Posterior cingulate gyrus (tissue), 11 donors: ENCODE measurements at places on chromosomes 4 and X.

DNA sequence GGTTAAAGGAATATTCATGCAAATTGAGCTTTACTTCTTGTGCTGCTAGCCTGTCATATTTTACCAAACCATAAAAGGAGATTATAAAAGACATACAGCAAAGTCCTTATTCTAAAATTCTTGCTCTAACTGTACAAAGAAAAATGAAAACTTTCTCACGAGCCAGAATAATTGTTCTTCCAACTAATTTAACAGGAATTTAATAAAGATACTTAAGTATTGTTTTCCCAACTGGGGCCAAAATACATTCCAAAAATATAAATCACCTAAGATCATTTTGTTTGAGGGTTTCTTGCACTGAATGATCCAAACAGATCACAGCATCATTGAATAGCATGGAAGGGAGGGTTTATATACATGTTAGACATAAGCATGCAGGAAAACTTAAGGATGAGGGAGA, 127.1 kb upstream of the PCDH18 start:
- DNase-seq: no peak

GRCh38 chrX:21412883-21413282, 38.7 kb downstream of the CNKSR2 start:
- no peak for DNase-seq

GRCh38 chr4:101421386-101421785, 74.1 kb upstream of the PPP3CA start:
- no peak for DNase-seq

DNA sequence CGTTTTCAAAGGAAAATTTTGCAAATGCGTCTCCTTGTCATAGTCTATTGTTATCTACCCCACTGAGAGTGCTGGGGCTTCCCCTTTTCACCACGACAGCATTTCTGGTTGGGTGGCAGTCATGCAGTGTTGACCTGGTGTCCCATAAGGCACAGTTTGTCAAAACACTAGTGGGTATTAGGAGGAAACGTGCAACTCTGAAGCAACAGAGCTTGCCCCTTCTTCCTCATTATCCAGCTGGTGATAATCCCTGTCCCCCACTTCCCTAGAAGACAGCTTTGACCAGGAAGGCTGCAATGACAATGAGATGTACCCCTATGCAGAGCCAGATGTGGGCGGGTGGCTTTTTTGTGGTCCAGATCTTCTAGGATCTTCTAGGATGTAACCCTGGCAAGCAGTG, 1.8 kb downstream of the TBC1D1 start:
- DNase-seq: no peak

DNA sequence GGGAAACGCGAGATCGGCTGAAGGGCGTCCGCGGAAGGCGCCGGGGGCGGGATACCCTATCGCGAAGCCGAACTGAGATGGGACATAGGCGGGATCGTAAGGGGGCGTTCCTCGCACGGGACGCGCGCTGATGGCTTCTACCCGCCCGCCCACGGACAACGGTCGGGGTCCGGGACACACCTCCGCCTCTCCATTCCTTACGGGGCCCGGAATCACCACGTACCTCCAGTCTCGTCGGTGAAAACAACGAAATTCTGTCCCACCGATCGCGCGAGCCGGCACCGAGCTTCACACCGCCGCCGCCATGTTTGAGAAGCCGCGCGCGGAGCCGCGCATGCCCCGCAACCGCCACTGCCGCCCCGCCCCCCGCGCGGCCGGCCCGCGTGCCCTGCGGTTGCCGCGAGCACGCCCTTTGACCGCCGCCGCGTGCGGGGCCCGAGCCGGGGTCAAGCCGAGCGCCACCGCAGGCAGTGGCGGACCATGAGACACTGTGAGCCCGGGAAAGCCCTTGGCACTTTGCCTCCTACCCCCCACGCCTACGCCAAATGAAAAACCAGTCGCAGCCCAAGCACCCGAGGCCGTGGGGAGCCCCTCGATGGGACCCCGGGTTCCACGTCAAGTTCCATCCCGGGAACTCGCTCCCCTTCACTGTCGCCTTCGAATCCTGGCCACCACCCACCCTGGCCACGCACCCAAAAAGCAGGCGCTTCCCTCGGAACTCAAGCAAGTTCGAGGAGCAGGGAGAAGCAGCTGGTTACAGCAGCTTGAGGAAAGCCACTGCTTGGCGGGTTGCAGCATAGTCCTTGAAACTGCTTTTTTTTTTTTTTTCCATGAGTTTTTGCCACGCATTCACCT, at the start of gene SCML2:
TSS of gene SCML2 (minus strand) at position 320 of the 855 bp plus-strand sequence. CDS start 20,617 bp downstream, outside the sequence.
- peak; percentile 32 for DNase-seq

- DNase-seq: peak; percentile 31
These were observed 3.9 kb upstream of the TRIM60 start for GRCh38 chr4:165027762-165028402.

DNA sequence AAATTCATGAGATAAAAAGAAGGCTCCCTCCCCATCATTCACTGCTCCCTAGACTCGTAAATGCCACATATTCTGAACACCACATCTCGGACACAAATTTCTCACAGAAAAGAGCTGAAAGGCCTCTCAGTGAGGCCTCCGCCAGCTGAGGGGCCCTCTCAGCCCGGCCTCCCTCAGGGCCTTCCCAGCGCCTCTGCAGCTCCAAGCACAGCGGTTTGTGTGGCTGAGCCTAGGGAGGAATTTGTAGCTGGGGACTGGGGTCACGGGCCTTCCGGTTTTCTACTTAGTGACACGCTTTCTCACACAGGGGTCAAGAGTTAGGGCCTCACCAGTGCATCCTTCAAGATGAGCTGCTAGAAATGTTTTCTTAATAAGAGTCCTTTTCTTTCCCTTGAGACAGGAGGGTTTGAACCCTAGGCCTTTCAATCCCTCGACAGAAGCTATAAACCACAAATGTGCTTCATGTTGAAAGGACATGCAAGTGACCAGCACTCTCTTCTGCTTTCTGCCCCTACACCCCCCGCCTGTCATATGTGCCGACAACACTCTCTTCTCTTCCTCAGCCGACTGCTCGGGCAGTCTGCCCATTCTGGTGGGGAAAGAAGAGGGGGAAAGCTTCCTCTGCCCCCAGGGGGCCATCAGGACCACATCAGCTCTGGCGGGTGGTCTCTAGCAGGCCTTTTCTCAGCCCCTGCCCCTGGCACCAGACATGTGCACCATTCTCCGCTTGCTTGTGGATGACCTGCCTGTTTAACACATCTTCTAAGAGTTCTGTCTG, 104.9 kb downstream of the CHIC2 start:
- no peak for DNase-seq

- DNase-seq: no peak
These were observed 58.3 kb downstream of the KCNIP4 start for GRCh38 chr4:21890231-21890630.

DNA sequence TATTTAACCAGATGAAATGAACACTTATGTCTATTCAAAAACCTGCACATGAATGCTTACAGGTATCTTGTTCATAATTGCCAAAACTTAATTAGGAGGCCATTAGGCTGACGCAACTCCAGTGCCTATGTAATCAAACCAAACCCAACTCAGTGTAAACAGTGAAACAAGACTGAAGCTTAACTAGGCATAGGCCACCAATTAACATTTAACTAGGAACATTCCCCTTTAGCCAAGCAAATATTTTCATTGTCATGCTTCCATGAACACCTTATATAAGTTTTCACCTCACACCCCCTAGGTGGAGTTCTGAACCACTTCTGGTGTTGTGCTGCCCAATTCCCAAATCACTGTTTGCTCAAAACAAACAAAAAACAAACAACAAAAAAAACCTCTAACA, 686.0 kb downstream of the STPG2 start:
- no peak for DNase-seq

DNA sequence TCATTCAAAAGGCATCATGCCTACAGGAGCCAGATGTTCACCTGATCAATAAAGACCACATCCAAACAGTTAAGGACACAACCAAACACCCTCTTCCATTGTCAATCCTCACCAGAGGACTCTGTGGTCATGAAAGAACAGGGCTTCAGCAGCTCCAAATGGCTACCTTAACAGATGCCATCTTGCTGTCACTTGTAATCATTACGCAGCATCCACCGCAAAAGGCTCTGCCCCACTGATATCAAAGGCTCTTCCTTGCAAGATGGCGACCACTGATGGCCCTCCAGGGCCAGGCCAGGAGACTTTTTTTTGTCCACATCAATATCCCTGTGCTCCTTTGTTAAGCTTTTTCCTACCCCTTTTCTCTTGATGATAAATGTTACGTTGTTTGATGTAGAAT, 157.4 kb downstream of the DHRSX start:
- no peak for DNase-seq

- no peak for DNase-seq
These were observed 169.1 kb downstream of the GUCY2F start for GRCh38 chrX:109312757-109313156.

DNA sequence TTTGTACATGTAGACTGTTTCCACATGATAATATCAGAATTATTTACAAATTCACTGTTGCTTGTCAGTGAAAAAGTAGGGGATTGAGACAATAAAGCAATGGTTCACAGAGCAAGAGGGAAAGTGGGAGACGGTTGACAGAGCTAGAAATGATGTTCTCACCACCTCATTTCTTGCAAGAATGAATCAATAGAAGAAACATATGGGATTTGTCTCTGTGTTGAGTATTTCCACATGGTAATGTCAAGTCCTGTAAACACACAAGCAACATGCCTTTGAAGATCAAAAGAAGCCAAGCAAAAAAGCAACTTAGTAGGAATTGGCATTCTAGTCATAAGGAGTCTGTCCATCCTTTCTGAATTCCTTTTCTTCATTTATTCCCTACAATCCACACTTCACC, 1806.6 kb upstream of the AGA start:
- no peak for DNase-seq

DNA sequence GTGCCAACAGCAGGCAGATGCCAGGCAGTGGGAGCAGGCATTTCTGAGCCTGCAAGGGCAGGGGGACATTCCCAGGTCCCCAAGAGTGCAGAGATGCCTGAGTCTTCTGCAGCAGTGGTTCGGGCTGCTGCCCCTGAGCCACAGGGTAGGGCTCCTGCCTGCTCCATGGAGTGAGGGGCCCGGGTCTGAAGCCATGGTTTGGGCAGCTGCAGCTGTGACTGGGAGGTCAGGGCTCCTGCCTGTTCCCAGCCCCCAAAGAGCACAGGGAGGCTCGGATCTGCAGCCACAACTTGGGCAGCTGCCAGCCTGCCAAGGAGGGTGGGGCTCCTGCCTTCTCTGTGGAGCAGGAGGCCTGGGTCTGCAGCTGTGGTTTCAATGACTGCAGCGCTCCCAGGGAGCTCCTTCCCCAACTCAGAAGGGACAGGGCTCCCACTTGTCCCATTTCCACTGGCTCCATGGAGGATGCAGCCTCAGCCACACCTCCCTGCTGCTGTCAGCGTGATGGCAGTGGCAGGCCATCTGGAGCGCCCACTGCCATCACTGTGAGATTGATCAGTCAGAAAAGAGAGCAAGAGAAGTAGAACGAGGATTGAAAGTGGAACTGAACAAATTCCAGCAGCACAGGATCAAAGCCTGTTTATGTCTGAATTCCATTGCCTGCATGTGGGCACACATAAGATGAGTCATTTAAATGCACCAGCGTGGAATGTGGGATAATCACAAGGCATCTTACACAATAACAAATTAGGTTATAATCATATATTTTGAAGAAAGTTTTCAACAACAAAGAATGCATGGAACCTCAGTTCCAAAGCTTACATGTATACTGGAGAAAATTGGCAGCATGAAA, 93.1 kb upstream of the CXorf51A start:
- DNase-seq: peak; percentile 8

GRCh38 chr4:109215506-109215905, 87.0 kb downstream of the COL25A1 start:
- no peak for DNase-seq

DNA sequence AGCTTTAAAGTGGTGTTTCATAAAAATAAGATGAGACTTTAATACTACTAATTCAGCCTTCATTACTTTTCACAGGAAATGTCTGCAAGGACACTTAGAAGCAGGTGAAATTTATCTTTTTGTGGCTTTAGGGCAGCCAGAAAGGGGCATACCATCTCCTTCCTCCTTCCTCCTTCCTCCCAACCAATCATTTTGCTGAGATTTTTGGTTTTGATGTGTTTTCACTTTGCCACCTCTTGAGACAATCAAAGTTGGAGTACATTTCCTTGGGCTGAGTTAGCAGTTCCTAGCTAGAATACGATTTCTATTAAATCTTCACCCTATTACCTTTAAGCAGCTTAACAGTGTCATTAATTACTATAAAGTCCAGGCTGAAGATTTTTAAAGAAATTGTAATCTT, 5.1 kb upstream of the NDST3 start:
- no peak for DNase-seq

- no peak for DNase-seq
These were observed 225.6 kb downstream of the ARHGAP10 start for GRCh38 chr4:147957446-147957845.

DNA sequence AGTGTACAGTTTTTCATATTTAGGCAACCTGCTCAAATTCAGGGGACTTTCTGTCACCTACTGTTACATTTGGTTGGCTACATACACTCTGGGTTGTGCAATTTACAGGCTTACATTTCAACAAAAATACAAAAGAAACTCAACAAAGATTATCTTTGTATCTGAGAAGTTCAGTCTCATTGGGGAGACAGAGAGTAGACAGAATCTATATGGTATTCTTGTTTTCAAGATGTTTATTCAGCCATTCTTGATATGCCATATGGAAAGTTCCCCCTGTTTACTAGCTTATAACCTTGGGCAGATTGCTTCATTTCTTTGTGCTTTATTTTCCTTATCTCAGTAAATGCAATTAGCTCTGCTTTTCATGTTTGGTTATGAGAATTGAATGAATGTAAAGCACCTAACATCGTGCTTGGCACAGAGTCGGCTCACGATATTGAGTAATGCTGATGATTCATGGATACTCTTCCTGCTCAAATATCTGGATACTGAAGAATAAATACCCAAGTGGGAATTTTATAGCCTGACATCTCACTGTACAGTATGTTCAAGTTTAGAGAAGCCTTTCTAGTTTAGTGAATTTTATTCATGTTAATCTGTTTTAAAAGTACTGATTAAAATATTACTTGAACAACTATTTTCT, 96.5 kb upstream of the PACRGL start:
- no peak for DNase-seq

GRCh38 chr4:172654457-172654856, 514.2 kb upstream of the GALNT7 start:
- DNase-seq: no peak

DNA sequence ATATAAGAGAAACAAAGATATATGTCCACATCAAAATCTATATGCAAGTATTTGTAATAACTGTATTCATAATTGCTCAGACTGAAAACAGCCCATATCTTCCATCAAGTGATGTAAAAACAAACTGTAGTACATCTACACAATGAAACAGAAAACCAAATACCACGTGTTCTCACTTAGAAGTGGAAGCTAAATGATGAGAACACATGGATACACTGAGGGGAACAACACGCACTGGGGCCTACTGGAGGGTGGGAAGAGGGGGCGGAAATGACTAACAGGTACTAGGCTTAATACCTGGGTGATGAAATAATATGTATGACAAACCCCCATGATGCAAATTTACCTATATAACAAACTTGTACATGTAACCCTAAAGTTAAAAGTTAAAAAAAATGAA, 42.7 kb downstream of the UBA6 start:
- DNase-seq: no peak

- DNase-seq: no peak
These were observed 290.6 kb downstream of the ZNF674 start for GRCh38 chrX:46254641-46255040.

- DNase-seq: no peak
These were observed 3.5 kb upstream of the C4orf17 start for GRCh38 chr4:99507349-99507748.

- no peak for DNase-seq
These were observed 112.0 kb downstream of the SHROOM3 start for GRCh38 chr4:76546759-76547742.

GRCh38 chrX:36856849-36857248, 151.3 kb upstream of the FAM47C start:
- DNase-seq: no peak
